ENCODE measurements at places on chromosomes 7 and 10.

GRCh38 chr7:69839782-69840181, 241.5 kb downstream of the AUTS2 start:
- DNase-seq: no peak

DNA sequence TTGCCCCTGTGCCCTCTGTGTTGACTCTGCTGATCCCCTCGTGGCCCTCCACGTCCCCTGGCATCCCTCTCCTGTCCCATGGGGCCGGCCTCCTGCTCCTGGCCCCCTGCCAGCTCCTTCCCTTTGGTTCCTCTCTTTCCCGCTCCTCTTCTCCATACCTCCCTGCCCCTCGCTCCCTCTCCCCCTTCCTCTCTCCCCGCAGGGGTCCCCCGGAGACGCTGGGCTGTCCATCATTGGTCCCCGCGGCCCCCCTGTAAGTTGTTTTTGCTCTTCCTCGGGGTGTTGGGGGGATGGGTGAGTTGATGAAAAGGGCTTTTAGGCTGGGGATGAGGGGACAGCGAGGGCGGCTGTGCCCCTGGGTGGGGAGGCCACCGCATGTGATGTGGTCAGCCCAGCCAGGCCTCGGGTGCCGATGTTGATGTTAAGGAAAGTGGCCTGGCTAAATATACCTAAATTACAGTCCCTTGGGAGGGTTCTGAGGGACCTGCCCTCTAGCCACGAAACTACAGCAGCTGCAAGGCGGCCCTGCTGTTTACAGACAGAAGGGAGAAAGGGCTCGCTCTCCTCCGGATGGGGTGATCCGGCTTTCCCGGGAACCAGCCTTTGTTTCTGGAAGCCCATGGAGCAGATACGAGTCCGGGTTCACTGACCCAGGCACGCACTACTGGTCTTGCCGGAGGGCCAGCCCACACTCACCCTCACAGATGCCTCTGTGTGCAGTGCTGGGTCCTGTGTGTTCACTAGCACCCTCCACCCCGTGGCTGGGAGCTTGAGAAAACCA, 78.8 kb downstream of the COL13A1 start:
- DNase-seq: no peak

DNA sequence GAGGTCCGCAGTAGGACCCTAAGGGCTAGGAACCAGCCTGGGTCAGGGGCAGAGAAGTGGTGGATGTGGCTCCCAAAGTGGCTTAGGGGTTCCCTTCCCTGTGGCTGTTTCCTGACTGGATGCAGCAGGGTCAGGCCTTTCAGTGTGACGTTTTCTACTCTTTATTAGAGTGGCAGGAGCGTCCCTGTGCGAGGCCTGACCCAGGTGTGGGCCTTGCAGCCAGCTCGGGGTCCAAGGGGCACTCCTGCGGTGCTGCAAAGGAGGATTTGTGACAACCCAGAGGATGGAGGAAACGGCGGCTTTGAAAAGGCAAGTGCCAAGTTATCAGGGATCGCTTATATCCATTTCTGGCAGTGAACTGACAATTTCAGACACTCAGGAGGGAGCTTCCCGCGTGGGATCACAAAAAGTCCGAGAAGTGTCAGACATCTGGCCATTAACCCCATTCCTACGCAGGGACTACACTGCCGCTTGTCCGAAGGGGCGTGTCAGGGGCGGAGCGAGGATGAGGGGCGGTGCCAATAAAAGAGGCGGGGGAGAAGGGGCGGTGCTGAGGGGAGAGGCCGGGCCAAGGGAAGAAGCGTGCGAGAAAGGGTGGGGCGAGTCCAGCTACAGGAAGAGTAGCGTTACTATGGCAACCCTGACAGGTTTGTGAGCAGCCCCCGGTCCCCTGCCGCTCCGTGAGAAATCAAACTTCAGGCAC, 98.8 kb upstream of the ZNF722 start:
- DNase-seq: peak; percentile 63

DNA sequence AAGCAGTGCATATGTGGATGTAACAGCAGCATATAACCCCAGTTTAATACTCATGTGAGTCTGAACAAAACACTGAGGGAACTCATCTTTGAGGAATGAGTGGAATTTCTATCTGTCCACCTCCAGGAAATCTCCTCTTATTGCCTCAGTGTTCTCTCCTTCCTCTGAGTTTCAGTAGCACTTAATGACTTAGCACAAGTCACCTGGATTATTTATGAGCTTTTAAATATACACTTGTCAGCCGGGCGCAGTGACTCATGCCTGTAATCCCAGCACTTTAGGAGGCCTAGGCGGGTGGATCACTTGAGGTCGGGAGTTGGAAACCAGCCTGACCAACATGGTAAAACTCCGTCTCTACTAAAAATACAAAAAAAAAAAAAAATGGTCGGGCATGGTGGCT, 4.3 kb downstream of the LRRC20 start:
- DNase-seq: no peak

GRCh38 chr7:77425101-77426051, 9.2 kb upstream of the GSAP start:
- DNase-seq: no peak

DNA sequence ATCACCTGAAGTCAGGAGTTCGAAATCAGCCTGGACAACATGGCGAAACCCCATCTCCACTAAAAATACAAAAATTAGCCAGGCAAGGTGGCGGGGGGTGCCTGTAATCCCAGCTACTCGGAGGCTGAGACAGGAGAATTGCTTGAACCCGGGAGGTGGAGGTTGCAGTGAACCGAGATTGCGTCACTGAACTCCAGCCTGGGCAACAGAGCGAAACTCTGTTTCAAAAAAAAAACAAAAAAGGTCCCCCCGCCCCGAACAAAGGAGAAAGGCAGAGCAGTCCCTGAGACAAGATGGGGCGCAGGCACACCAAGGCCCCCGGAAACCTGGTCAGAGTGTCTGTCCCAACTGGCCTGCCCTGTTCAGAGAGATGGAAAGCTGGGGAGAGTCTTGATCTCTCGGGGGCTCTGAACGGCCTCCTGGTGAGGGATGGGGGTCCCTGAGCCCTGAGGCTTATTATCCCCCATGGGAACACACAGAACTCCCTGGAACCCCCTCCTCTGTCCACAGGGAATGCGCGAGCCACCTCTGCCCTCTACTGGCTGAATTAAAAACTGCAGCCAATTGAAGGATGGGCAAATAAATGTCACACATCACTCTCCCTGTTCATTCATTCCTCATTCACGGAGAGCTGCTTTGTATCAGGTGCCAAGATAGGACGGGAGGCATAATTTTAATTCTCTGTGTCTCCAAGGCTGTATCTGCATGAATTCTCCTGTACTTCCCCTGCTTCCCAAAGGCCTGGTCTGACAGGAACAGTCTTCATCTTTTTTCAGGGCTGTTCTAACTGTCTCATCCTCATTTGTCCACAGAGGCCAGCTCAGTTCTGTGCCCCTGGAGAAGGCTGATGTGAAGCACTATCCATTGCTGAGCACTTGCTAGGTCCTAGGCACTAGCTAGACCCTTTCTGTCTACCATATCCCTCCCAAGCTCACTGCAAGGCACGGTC, 28.9 kb downstream of the MAT1A start:
- no peak for DNase-seq

- DNase-seq: no peak
Observed at GRCh38 chr10:78798976-78799730, 269.6 kb upstream of the ZMIZ1 start.

GRCh38 chr7:5595545-5596045, 172.0 kb upstream of the TNRC18 start:
- no peak for DNase-seq

DNA sequence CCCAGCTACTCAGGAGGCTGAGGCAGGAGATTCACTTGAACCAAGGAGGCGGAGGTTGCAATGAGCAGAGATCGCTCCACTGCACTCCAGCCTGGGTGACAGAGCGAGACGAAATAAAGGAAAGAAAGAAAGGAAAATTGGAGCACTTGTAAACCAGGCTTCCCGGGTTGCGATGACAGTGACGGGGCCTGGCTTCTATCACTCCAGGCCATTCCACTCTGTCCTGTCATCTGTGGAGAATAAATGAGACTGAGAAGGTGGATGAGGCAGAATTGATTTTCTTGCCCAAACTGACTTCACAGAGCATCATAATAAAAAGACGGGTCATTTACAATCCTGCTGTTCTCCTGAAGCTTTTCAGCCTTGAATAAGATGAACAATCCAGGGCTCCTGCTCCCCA, 12.1 kb upstream of the KPNA7 start:
- DNase-seq: no peak

DNA sequence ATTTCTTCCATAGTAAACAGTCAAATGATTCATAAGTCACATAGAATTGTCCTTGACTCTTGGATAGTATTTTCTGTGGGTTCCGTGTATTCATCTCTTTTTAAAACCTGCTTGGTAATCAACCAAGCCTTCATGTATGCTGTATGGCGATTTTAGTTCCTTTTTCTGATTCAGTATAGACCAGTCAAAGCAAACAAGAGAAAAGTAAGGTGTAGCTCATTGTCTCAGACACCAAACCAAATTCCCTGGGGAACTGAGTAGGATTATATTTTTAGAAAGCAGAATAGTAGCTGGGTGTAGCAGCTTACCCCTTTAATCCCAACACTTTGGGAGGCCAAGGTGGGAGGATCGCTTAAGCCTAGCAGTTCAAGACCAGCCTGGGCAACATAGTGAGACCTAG, 240.5 kb downstream of the BBS9 start:
- no peak for DNase-seq

- peak; percentile 5 for DNase-seq
Observed at GRCh38 chr7:4144811-4145510, 537.1 kb upstream of the FOXK1 start.

DNA sequence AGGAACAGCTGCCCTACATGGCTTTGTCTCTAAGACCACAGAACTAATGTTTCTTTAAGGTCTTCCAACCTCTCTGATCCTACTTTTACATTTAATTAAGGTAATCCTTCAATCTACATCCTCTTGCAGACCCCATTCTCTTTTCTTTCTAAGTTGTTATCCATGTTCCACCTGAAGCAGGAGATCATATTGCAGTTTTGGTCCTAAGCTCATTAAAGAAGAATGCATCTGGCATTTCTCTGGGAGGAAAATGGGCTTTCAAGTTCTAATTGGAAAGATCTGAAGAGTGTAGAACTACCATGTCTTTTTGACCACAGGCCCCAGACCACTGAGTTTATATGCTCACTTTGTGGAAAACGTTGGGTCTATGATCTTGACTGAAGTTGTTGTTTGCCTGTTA, 111.2 kb downstream of the SEM1 start:
- no peak for DNase-seq

- DNase-seq: no peak
Observed at GRCh38 chr7:77327067-77327931, 88.8 kb downstream of the GSAP start.

- DNase-seq: no peak
Observed at GRCh38 chr7:86965727-86966120, 93.7 kb downstream of the ELAPOR2 start.

DNA sequence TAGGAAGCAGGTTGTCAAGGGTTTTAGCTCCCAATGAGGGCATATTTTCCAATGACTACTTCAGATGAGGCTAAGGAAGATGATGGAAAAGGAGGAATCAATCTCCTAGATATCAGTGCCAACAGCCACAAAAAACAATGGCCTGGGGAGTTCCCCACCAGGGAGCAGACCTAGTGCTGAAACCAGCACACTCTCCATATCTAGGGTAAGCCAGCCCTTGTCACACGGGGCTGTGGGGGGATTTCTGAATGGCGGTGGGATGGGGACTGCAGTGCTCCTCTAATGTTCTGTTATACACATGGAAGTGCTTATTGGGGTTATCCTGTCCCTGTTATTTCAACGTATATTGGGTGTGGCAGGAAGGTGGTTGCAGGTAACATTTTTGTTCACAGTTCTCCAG, 18.5 kb downstream of the EPC1 start:
- DNase-seq: no peak

DNA sequence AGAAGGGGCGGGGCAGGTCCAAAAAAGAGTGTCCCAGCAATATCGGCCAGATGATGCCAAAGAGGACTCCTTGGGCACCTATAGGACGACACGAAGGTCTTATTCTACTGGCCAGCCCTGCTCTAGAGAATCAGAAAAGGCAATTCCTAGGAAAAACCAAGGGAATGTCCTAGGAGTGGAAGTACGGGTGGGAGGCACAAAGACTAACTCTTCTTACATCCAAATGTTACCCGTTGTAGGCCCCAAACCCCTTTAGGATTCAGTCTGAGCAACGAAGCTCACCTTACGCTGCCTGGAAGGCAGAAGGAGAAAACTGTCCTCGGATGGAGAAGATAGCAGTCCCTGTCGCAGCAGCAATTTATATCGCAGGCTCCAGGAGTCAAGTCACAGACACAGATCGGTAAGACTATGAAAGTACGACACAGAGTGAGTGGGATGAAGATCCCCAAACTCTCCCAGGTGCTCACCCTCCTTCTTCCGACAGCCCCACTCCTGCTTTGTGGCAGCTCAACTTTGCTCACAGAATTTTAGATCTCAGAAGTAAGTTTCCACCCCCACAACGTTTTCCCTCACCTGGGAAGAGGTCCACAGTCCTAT, 558 bp downstream of the TCTN3 start:
- DNase-seq: no peak

DNA sequence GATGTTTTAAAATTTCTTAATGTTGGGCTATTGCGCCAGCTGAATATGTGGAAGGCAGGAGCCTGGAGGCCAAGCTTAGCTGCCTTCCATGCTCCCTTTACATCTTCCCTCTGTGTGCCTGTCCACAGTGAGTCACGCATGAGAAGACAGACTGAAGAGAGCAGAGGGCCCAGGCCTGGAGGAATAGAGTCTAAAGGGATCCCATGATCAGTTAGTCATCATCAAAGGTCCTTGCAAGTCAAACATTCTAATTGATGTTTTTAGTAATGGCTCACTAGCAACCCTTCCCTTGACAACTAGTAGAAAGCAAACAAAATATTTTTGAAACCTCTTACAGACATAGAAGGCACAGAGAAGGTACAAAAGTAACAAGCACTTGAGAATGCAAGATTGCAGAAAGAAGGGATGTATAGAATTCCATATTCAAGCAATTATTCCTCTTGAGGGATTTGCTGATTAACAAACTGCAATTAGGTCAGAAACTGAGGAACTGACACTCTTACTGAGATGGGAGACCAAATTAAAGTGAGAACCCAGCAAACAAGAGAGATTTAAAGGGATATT, 30.7 kb upstream of the APBB1IP start:
- no peak for DNase-seq

- no peak for DNase-seq
Observed at GRCh38 chr10:2202401-2202800, 465.1 kb upstream of the ADARB2 start.

GRCh38 chr10:49615213-49615612, 1.4 kb downstream of the CHAT start:
- DNase-seq: no peak

All from CD8-positive, alpha-beta memory T cell (primary cell).